ENCODE measurements at places on chromosomes 6 and 20.

GRCh38 chr6:152161501-152161900 is 354.0 kb downstream of the ESR1 start:
- no peak for DNase-seq

DNA sequence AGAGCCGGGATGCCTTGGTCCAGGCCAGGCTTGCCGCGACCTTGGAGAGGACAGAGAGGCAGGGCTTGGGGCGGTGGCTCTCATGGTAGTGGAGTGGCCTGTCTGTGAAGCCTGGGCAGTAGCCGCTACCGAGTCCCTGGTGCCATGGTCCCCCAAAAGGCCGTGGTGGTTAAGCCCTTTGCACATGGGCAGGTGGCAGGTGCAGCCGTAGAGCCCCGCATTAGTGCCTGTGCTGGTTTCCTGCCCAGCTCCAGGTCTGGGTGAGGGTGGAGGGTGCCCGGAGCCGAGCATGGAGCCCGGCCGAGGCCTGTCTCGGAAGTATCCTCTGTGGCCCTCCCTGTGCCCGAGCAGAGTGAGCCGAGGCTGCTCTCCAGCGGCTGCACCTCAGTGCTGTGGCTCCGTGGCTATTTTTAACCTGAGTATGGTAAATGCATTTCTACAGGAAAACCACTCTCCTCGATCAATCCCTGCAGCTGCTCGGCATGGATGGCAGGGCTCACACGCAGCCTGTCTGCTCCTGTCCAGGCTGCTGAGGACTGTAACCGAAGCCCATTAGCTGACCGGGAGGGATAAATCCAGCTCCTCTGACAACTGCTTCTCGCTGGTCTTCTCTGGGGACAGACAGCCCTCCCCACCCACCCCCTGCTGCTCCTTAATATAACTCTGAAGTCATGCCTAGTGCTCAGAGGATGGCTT is 36.3 kb upstream of the GATA5 start:
- DNase-seq = no peak

- no peak for DNase-seq
These were observed 316.6 kb downstream of the CDKAL1 start for GRCh38 chr6:20850686-20851416.

DNA sequence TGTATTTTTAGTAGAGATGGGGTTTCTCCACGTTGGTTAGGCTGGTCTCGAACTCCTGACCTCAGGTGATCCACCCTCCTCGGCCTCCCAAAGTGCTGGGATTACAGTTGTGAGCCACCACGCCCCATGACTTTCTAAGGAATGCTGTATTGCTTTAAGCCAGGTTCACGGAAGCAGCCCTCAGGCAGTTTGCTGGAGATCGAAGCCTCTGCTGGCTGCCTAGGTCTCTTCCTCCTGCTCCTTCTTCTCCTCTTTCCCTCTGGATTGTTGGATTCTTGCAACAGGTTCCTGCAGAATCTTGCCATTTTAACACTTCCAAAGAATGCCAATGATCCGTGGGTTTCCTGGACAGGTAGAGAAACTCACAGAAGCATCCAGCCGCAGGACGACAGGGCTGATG is 29.3 kb upstream of the B4GALT5 start:
- no peak for DNase-seq

DNA sequence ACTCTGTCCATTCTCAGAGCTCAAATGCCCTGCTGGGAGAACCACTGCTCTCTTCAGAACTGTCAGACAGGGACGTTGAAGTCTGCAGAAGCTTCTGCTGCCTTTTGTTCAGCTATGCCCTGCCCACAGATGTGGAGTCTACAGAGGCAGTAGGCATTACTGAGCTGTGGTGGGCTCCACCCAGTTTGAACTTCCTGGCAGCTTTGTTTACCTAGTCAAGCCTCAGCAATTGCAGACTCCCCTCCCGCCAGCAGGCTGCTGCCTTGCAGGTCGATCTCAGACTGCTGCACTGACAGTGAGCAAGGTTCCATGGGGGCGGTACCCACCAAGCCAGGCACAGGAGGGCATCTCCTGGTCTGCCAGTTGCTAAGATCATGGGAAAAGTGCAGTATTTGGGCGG is 21.8 kb upstream of the UFL1 start:
- DNase-seq = peak; percentile 21

DNA sequence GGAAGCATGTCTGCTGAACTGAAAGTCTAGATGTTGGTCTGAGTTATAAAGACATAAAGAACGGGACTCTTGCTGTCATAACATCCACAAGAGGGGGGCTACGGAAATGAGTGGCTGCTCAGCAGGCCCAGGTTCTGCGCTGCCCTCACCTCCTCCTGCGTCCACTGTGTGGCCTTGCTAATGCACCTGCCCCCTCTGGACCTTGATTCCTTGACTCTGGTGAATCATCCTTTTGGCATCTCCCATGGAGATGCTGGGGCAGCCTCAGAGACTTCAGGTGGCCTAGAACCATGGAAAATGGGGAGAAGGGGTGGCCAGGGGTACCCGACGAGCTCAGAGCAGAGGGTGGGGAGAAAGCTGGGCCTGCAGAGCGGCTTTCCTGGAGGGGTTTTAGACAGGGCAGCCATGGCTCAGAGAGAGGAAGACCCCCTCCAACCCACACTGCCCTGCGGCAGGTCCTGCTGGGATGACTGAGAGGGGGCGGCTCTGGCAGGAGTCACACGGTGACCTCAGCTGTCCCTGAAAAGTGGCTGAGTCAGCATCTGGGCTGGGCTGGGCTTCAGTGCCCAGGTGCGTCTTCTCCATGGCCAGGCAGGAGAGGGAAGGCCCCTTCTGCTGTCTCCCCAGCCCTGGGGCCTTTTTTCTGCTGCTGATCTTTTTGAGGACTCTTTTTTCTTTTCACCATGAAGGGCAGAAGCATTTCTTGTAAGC is 46.9 kb downstream of the DLGAP4 start:
- DNase-seq = no peak

- no peak for DNase-seq
These were observed at the start of gene RRAGD for GRCh38 chr6:89412071-89413005. Gene RRAGD, minus strand, starts transcription at chr6:89412273. Its CDS starts 280 bp downstream, at chr6:89411993.

DNA sequence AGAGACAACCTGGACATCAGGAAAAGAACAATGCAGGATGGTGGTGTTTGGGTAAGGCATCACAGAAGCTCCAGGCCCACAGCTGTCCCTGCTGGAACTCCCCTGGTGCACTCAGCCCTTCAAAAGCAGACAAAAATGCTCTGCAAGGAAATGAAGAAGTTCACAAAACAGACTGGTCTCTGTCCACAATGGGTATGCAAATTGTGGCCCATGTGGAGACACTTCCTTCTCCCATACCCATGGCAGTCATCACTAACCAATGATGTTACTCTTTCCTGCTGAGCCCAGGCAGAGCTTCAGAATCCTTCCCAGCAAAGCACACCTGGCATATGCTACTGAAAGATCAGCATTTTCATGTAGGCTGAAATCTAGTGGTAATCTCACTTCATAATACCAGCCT is 42.6 kb upstream of the PXDC1 start:
- no peak for DNase-seq

DNA sequence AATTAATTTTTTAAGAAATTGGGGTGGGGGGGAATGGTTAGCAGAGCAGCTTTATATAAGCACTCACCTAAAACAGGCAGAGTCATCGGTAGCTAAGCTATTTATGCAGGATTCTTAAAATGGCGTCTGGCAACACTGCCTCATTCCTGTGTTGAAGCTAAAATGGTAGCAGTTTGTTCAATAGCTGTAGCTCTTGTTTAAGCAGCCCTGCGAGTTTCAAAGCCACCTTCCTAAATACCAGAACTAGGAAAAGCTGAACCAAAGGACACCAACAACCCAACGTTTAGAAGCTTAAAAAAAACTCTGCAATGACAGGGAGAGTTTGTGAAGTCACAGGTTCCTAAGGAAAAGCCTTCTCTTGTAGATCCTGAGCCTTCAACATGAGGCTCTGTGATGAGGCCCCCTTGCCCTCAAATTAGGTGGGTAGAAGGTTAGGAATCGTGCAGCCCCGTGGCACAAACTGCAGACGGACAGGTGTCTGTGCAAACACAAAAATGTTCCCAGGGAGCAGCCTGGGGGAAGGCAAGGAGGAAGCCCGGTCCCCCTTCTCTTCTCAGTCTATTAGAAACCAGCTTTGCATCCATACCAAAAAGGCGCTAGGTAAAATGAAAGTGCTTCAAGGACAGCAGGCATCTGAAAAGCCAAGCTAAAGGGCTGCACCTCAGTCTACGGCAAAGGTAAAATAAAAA is 4.7 kb downstream of the ZMYND8 start:
- DNase-seq = no peak

DNA sequence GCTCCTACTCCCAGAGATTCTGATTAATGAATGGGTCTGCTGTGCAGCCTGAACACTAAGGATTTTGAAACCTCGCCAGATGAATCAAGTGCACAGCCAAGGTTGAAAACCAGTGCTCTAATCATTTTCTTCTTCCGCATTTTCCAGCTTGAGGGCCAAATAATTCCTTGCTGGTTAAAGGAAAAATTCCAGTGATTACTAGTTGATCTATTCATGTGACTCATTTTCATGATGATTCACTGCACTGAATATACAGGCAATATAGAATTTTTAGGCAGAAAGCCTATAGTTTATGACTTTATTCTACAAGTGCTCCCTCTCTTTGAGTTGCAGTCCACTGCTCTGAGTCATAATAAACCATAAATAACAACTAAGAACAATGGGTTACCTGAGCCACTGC is 80.6 kb upstream of the PROKR2 start:
- DNase-seq = no peak

DNA sequence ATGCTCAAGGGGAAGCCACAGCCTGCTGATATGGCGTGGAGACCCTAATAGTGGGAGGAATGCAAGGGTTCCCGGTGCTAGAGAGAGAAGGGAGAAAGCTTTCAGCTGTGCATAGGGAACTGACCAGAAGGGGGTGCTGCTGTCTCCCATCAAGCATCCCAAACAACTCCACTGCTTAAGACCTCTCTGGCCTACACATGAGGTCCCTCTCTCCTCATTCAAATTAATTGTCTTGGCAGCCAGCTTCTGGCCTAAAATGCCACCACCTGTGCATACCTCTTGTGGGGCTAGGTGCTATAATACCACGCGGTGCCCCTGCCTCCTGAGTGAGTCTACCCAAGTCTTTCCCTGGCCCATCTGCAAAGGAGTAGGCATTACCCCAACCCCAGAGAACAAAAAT is 14.5 kb downstream of the ADISSP start:
- no peak for DNase-seq

DNA sequence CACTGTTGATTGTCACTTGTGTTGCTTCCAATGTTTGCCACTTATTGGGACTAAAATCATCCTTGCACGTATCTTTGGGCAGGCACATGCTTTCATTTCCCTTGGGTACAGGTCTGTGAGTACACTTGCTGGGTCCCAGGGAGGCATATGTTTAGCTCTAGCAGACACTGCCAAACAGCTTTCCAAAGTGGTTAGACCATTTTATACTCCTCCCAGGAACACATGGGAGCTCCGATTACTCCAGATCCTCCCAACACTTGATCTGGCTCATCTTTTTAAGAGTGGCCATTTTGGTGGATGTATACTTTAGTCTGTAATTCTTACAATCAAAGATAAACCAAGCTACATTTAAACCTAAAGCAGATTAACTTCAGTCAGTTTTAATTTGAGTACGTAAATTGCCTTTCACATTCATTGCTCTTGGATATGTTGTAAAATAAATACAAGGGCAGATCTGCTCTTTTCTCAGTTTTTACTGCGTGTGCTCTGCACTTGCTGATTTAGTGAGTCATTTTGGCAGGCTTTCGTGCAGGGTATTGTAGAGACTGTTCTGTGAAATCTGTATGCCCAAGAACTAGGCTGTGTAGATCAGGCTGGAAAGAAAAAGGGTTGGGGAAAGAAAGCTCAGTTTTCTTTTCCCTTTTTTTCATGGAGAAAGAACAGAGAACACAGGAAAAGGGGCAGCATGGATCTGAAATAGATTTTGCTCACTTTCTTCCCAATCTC is 19.5 kb downstream of the SLC22A1 start:
- no peak for DNase-seq

- DNase-seq = no peak
These were observed 270.0 kb downstream of the CDH26 start for GRCh38 chr20:60228255-60228654.

GRCh38 chr6:12968839-12969558 is 252.4 kb downstream of the PHACTR1 start:
- DNase-seq = no peak

DNA sequence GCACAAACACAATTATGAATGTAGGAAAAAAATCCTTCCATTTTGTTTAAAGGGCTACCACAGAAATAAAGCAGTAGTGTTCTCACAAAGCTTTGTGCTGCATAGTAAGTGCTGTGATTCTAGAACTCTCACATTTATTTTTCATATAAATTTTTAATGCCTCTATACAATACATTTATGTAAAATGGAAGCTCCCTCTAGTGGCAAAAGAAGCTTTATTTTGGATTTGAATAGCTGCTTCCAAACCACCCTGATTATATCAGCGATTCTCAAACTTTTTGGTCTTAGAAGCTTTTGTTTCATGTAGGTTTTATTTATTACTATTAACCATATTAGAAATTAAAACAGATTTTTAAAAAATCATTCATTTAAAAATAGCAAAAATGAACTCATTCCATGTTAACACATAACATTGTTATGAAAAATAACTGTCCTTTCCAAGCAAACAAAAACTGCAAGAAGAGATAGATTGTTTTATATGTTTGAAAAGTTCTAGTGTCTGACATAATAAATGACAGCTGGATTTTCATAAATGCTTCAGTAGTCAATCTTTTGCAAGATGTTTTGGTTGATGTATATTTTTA is 38.4 kb downstream of the HS3ST5 start:
- DNase-seq = no peak

DNA sequence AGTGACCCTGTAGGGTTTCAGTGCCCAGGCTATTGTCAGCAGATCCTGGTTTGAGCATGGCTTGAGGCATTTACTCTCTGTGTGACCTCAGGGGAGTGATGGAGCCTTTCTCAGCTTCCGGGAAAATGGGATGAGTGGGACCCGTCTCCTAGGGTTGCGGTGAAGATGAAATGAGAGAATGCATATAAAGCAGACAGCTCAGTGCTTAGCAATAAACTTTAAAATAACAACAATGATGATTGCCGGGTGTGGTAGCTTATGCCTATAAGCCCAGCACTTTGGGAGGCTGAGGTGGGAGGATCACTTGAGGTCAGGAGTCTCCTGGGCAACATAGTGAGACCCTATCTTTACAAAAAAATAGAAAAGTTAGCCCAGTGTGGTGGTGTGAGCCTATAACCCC is 106.0 kb upstream of the MTHFD1L start:
- no peak for DNase-seq

GRCh38 chr6:43940393-43941087 is 170.5 kb downstream of the VEGFA start:
- DNase-seq = no peak

GRCh38 chr6:169035385-169036240 is 218.0 kb downstream of the THBS2 start:
- no peak for DNase-seq

- DNase-seq = no peak
These were observed 44.3 kb downstream of the CPXM1 start for GRCh38 chr20:2756056-2756611.

DNA sequence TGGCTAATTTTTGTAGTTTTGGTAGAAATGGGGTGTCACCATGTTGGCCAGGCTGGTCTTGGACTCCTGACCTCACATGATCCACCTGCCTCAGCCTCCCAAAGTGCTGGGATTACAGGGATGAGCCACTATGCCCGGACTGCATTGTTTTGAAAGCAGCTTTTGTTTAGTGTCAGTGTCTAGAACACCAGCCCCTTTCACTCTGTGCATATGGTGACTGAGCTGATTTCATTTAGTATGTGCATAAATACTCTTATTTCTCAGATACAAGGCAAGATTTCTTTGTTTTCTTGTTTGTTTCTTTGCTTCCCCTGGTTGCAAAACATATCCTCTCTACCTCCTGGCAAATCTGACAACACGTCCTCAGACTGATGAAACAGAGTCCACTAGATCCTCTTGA is 152.8 kb upstream of the CHD6 start:
- DNase-seq = no peak

GRCh38 chr6:54248319-54248718 is 59.9 kb upstream of the TINAG start:
- no peak for DNase-seq
